Muscle of leg (tissue), 16 donors: ENCODE measurements at places on chromosomes 12 and 14. TPM values are rescaled to one million over a fixed set of nuclear protein-coding genes. Genes with fewer than 3 reads are reported as not detected.

Gene KERA
- 223 TPM for total RNA-seq

Gene PLCZ1
- not detected for total RNA-seq

Gene IGFBP6
- 132 TPM for total RNA-seq

Gene PDE3A
- 11.3 TPM for total RNA-seq
